Erythroblast (primary cell): ENCODE measurements at places on chromosomes 7 and 10.

GRCh38 chr10:50988792-50989191 is 85.5 kb upstream of the PRKG1 start:
- peak; percentile 12 for DNase-seq

DNA sequence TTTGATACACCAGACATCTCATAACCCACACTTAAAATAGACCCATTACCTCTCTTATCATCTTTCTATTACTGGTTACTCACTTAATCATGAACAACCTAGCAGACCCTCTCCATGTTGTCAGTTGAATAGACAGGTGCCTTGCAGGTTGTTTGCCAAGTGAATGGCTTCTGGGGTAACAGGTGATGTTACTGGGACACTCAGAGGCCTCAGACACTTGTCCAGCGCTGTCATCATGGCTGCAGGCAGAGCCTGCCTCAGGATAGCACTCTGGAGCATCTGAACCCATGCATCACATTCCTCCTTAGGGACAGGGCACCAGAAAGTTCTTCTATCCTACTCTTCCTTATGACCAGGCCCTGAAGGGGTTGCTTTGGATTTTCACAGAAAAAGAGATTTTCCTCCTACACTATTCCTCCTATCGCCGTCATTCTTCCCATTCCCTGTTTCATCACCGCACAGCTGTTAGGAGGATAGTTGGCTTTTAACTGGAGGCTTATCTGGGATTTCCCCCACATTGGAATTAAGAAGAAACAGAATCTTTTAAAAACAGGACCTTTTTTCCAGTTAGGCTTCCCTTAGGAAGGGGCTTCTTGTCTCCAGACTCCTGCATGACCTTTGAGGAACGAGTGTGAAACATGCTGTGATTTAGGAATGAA is 182.1 kb downstream of the VTI1A start:
- DNase-seq, result no peak

GRCh38 chr7:133582766-133583523 is 330.1 kb downstream of the EXOC4 start:
- no peak for DNase-seq

GRCh38 chr10:102504976-102505300 is 1.2 kb downstream of the SUFU start:
- DNase-seq, result no peak

DNA sequence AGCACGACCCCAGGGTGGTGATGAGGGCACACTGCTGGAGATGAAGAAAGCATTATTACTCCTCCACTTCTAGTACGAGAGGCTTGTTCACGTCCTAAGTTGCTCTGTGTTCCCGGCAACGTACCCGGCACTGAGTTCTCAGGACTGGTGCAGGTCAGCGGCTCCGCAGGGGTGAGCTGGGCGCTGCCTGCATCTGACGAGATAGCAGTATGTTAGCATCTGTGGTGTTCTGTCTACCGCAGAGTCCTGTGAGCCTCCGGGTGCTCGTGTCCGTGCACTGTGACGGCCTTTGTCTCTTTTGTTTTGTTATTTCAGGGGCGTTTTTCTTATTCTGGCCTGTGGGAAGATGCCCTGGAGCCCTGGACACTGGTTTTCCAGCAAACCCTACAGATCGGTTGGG is 507.8 kb downstream of the DNAJB6 start:
- no peak for DNase-seq

- DNase-seq, result no peak
These were observed 341.8 kb downstream of the TCERG1L start for GRCh38 chr10:130969700-130970099.

GRCh38 chr10:25522946-25523608 is 348.3 kb downstream of the GPR158 start:
- DNase-seq, result no peak

- DNase-seq, result no peak
These were observed 14.3 kb upstream of the TRIM8 start for GRCh38 chr10:102629661-102630614.

GRCh38 chr7:115478426-115478825 is 552.1 kb downstream of the TFEC start:
- no peak for DNase-seq

GRCh38 chr7:107977048-107977447 is 25.9 kb downstream of the LAMB1 start:
- DNase-seq, result no peak

- no peak for DNase-seq
These were observed 135.3 kb downstream of the CTTNBP2 start for GRCh38 chr7:117737926-117738325.
